ENCODE measurements at places on chromosomes 7 and 10.

DNA sequence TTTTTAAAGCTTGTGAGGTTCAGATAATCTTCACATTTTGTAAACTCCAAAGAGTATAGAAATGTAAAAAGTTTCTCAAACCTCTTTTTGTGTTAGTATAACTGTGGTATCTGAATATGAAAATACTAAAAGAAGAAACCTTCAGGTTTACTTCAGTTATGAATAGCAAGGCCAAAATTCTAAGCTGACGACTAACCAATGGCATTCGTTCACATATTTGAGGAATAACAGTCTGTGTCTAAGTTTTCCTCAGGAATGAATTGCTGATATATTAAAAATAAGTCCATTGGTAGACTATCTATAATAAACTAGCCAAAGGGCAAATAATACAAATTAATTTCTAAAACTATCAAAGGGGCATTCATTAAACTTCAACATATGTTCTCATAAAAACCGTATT lies 206.0 kb downstream of the CXCL12 start:
- no peak for DNase-seq

DNA sequence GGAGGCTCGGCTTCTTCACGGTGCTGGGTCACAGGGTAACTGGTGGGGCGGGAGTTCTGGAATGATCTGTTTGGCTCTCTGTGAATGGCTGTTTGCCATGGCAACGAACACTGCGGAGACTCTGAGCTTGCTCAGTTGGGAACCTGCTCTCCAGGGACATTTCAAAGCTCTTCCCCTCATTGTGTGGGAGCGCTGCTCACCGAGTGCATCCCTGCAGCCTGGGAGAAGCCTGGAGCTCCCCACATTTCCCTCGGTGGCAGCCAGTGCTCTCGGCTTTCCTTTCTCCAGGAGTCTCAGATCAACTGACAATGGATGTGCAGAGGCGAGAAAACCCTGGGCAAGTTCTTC lies 57.6 kb upstream of the CACUL1 start:
- no peak for DNase-seq

DNA sequence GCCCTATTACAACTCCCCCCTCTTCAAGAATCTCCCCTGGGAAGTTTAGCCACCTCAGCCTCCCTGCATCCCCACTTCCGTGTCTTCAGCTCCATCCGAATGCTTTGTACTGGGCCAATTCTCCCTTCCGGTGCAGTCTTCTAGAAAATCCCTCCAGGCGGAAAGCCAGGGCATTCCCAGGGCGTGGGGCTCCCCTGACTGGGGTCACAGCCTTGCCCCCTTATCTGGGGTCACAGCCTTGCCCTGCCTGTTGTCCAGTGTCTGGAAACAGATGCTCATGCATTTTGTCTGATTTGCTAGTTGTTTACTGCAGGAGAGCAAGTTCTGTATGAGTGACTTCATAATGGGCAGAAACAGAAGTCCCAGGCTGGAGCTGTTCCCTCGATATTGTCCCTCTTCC lies 112.5 kb upstream of the TCERG1L start:
- DNase-seq: no peak

DNA sequence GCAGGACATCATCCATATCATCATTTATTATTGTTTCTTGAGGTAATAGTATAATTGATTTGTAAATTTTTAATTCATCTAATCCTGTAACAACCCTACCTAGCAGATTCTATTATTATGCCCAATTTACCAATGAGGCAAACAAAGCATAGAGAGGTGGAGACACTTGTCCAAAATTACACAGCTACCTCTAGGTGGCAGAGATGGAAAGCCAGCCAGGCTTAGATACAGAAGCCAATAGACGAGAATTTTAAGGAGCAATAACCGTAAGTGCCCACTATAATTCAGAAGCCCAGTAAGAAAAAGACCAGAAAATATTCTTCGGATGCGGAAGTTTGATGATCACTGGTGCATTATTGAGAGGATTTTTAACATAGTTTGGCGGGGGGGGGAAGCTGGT lies 54.0 kb downstream of the ANK3 start:
- DNase-seq: no peak

DNA sequence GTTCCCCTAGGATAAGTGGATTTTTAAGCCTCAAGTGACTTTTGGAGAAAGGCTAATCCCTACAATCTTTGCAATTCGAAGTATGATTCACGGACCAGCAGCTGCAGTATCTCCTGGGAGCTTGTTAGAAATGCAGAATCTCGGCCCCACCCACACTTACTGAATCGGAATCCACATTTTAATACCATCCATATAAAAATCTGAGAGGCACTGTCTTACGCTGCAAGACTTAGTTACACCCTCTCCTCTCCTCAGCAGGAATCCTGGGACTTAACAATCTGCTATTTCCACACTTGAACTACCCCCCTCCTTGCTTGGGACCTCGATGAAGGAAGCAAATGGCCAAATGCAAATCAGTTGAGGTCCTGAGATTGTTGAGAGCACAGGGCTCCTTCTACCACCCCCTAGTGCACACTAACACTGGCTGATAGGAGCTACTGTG lies 21.0 kb downstream of the ITPRIP start:
- DNase-seq: no peak

DNA sequence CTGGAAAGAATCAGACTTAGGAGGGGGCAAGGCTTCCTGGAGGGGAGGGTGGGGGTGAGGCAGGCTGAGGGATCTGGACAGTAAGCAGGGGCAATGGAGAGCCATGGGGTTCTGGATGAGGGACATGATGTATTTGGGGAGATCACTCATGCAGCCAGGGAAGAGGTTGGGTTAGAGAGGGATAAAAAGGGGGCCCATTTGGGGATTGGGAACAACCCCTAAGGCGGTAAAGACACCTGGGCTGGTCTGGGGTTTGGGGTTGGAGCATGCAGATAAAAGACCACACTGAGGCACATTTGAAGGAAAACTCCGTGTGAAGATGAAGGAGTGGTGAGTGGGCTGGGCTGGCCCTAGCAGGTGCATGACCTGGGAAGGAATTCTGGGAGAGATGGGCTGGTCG lies 30.8 kb downstream of the HIF1AN start:
- no peak for DNase-seq

DNA sequence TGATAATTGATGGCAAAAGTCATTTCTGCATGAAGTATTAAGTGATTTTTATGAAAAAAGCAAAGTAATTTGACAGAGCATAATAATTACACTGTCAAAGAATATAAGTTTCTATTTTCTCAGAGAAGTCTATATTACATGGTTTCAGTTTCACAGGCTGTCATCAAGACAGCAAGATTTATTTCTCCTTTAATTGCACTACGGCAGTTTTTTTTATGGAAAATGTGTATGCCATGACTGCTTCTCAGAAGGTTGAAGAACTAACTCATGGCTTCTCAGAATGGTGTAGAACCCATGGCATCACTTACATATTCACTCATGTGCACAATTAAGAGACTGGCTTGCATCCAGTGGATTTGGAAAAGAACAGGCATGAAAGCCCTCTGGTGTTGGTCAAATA lies 870.3 kb upstream of the SORCS1 start:
- DNase-seq: no peak

- DNase-seq: no peak
Measured at GRCh38 chr10:100735087-100735336, 10.4 kb upstream of the PAX2 start.

- DNase-seq: no peak
Measured at GRCh38 chr10:124721330-124722045, 22.7 kb downstream of the FAM53B start.

Measured in stimulated activated CD8-positive, alpha-beta memory T cell treated with anti-CD3 and anti-CD28 coated beads, Interleukin-12 subunit alpha, Interleukin-12 subunit beta, amount 100 ng/mL, for 4 hours (primary cell).